ENCODE measurements at places on chromosomes 4 and X.

DNA sequence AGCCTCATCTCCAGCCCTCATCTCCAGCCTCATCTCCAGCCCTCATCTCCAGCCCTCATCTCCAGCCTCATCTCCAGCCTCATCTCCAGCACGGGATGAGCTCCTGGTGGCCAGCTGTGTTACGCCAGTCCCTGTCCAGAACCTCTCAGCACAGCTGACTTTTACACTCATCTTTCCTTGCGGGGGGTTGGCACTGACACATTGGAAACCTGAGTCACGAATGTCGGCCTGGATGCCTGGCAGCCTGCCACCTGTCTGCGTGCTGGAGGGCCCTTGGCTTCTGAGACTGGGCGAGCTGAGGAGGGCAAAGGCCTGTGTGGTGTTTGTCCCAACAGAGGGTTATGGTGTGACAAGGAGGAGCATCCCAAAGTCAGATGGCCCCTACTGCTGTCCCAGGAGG lies 66.1 kb upstream of the HGFAC start:
- DNase-seq, result no peak

DNA sequence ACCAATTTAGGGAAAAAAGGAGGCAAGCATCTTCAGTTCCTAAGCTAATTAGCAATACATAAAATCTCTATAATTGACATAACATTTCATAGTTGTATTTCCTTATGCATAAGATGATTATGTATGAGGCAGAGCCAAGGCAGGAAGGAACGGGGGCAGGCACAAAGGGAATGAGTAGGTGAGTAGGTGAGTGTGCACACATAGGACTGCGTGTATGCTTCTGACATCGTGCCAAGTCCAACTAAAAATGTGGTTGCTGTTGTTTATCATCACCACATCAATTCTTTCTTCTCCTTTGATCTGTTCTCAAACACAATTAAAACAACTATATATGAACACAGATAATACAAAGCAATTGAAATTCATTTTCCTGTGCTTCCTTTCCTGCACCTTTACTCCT lies 131.2 kb downstream of the UNC5C start:
- no peak for DNase-seq

DNA sequence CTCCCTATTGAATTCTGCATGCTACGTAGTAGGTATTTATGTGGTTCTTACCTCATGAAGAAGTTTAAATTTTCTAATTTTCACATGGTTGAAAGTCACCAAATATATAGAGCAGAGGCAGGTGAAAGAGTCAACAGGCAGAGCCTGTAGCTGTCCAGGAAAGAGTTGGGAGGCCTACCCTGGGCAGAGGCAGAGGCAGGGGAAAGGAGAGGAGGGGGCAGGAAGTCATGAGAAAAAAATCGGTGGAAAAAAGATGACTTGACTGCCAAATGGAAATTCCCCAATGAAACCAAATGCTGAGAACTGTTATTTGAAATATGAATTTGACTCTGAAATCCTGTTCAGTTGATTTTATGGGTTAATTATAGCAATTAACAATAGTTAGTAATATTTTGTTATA lies 23.1 kb upstream of the GPR34 start:
- no peak for DNase-seq

DNA sequence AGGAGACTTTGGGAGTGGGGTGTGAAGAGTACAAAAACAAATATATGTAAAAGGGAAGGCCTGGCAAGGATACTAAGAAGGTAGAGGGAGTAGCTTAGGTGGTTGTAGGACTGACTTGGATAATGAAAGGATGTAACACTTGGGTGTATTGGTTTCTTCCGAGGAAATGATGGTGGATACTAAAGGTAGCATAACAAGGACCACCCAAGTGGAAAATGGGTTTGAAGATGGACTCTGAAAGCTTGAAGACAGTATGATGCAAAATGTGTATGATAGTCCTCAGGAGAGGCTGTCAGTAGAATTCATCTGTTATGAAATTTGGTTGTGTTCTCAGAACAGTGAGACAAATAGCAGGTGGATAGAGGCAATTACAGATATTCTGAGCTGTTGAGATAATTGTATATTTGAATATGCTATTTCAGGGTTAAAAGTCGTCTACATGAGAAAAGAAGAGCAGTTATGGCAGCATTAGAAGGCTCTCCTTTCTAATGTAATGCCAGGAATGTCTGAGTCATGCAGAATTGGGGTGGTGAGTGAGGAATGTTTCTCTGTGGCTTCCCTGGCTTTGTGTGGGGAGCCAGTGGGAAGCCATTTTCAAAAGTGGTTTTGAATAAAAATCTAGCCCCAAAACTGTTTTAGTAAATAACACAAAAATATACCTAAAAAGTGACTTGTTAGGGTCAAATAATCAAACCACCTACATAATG lies 75.6 kb downstream of the FHIP1A start:
- no peak for DNase-seq

DNA sequence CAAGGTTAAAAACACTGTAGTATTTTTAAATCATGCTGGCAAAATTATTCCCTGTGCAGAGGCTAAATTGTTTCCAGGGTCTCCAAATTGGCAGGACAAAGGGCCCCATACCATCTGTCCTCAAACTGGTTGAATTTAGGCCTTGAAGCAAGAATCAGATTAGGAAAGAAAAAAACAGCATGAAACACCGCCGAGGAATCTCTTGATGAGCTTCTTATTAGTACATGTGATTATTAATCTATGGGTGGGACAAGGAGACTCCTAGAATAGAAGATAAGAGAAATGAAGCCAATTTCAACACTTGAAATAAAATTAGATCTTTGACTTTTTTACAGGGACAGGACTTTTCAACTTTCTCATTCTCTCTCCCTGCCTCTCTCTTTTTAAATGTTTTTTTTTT lies 7.1 kb upstream of the CLNK start:
- no peak for DNase-seq

DNA sequence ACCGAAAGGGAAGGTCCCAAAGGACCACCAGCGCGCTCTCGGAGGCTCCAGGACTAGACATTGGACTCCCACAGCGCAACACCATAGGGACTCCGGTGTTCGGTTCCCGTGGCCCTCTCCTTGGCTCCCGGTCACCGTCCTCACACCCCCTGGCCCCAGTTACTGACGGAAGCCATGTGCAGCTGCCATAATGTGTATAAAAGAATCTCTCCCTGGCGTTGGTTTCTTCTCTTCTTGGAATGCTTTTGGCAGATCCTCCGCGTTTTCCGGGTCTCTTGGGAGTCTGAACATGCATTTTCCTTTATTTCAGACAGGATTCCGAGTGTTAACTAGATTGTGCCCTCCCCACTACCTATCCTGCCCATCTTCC lies 69.8 kb downstream of the FBXO8 start:
- DNase-seq, result no peak

DNA sequence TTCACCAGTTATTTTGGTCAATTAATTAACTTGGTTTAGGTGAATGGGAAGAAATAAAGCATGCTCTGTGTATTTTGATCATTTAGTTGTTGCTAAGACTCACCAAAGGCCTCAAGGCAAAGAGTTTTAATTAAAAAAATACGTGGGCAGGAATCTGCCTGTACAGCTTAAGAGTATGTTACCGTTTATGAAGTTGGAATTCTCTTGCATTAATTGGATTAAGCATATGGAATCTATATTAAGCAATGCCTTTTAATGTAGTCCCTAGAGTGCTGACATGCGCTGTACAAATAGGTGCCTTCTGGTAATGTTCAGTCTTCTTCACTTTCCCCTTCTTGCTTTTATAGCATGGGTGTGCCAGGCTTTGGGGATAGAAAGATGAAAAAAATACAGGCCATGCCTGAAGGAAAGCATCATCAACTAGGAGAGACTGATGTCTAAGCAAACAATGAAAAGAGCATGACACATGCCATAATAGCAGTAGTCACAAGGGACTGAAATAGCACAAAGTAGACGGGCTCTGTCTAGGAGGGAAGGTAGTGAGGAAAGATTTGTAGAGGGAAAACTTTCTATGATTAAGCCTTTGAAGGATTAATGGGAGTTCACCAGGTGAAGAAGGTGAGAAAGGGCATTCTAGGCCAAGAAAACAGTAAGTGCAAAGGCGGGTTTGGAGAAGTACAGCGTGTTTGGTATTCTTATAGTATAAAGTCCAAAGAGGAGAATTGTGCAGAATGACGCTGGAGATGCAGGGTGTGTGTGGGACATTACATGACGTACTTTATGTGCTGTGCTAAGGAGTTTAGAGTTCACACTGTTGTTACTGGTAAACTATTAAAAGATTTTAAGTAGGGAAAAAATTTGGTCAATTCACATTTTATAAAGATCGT lies 226.1 kb upstream of the ANXA3 start:
- DNase-seq, result no peak

DNA sequence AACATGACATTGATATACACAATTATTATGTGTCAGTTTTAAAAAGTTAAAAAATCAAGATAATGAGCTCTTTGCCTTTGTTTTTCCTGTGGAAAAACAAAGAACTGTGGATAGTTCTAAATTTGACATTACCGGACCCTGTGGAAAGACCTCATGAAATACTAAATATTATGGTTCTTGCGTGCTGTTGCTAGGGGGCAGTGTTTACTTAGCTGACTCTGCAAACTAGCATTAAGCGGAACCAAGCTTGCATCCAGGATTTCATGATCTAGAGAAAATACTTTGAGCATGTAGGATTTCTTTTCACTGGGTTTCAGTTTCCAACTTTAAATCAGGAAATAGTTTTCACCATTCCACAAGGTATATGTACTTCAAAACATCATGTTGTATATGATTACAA lies 33.6 kb downstream of the CLCN4 start:
- no peak for DNase-seq

GRCh38 chrX:71911731-71912050 lies 1.0 kb downstream of the NHSL2 start:
- no peak for DNase-seq

DNA sequence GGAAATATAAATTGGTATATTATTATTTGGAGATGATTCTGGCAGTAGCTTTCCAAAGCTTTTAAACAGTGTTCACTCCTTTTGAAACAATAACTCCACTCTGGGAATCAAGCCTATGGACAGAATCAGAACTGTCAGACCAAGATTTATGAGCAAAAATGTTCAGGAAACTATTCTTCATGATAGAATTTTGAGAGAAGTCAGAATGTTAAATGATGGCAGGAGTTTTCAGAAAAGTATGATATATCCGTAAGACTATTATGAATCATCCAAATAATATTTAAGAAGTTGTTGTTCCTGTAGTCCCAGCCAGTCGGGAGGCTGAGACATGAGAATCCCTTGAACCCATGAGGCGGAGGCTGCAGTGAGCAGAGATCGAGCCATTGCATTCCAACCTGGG lies 50.5 kb upstream of the ADGRG2 start:
- no peak for DNase-seq

DNA sequence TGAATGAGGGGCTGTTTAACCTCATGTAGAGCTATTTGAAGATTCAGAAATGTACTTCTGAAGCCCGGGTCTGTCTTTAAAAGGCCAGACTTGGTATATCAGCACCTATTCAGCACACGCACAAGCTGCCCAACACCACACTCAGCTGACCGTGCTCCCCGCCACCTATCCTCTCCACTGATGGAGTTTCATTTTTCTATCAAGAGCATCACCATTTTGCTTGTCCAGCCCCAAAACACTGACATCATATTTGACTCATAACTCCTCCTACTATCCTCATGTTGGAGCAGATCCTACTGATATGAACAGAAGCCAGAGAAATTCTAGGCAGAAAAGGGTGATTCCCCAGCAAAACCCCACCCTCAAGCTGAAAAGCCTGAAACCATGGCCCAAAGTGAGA lies 100.3 kb downstream of the SORBS2 start:
- no peak for DNase-seq

GRCh38 chrX:44744799-44745198 lies 99.0 kb upstream of the DUSP21 start:
- no peak for DNase-seq

DNA sequence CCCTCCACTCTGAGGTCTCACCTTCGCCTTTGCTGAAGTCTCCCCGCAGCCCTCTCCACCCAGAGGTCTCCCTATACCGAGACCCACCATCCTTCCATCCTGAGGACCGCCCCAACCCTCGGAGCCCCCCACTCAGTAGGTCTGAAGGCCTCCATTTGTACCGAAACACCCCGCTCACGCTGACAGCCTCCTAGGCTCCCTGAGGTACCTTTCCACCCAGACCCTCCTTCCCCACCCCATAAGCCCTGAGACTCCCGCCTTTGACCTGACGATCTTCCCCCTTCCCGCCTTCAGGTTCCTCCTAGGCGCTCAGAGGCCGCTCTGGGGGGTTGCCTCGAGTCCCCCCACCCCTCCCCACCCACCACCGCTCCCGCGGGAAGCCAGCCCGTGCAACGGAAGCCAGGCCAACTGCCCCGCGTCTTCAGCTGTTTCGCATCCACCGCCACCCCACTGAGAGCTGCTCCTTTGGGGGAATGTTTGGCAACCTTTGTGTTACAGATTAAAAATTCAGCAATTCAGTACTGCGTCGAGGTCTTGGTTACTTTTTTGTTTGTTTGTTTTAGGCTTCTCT lies 5.0 kb downstream of the SOD3 start:
- DNase-seq, result no peak

DNA sequence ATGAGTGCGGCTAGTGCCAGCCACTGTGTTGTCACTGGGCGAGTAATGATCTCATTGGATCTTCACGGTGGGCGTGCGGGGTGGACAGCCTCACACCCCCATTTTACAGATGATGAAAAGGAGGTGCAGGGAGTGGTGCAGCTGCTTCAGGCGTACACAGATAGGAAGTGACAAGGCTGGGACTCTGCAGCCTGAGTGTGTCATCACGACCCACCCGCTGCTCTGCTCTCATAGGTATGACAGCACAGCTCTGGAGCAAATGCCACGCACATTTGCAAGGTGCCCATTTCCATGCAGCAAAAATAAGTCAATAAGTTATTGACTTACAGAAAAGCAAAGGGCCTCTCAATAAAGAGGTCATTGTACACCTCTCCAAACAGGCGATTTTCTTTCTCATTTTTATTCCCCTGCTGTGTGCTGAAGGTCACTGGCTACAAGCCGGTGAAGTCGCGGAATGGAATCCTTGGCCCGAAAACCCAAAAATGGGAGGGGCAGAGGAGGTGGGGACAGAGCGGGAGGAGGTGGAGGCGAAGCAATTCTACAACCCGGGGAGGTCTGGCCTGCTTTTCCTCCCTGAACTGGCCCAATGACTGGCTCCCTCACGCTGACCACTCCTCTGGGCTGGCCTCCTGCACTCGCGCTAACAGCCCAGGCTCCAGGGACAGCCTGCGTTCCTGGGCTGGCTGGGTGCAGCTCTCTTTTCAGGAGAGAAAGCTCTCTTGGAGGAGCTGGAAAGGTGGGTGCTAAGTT lies at the start of gene SOD3:
SOD3 (plus strand) TSS at position 658 of the 750 bp plus-strand sequence. CDS start 3,949 bp downstream, outside the sequence.
- DNase-seq, result no peak

DNA sequence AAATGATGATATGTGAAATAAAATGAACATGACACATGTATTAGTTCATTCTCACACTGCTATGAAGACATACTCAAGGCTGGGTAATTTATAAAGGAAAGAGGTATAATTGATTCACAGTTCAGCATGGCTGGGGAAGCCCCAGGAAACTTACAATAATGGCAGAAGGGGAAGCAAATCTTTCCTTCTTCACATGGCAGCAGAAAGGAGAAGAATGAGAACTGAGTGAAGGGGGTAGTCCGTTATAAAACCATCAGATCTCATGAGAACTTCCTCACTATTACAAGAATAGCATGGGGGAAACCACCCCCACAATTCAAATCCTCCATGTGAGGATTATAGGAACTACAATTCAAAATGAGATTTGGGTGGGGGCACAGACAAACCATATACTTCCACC lies 243.9 kb upstream of the GYPA start:
- no peak for DNase-seq

Measured in activated naive CD4-positive, alpha-beta T cell (primary cell).